Activated CD8-positive, alpha-beta memory T cell treated with anti-CD3 and anti-CD28 coated beads, Interleukin-2, amount 50 U/mL, for 4 hours (primary cell): ENCODE measurements at places on chromosomes 2 and 18.

GRCh38 chr2:229715895-229716507 is 1.6 kb upstream of the DNER start:
- peak; percentile 16 for DNase-seq

DNA sequence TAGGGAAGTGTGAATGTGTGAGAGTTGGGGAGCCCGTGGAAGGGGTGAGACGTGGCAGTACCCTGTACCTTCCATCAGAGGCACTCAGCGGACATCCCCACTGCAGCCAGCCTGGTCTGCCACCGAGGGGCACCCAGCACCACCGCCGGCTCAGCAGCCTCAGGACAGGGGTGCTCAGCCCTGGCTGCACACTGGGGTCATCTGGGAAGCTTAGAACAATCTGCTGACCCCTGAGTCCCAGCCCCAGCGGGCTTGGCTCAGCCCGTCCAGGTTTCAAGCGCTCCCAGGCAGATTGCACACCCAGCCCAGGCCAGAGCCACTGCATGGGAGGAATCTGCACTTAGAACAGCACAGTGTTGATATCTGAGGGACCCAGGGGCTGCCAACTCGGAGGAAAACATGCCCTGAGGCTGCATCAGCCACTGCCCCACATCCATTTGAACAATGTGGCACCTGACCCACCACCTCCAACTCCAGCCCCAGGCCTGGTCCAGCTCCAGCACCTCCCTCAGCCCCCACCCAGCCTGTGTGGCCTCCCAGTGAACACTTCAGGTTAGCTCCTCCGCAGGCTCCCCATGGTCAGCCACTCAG is 147.1 kb upstream of the OTOS start:
- no peak for DNase-seq

DNA sequence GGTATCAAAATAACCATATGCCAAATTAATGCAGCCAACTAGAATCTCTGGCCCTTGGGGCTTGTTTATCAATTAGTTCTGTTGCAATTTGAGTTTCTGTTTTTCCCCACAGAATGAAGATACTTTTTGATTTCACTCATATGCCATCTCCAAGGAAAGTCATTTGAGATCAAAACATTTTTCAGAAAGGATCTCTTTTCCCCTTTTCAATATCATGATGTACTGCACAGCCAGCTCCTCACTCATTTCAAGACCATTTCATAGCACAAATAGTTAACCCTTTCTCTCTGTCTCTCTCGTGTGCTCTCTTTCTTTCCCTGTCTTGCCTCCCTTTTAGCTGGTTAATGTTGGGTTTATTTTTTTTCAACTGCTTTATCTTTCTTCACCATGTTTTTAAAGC is 387.3 kb downstream of the STK39 start:
- no peak for DNase-seq

DNA sequence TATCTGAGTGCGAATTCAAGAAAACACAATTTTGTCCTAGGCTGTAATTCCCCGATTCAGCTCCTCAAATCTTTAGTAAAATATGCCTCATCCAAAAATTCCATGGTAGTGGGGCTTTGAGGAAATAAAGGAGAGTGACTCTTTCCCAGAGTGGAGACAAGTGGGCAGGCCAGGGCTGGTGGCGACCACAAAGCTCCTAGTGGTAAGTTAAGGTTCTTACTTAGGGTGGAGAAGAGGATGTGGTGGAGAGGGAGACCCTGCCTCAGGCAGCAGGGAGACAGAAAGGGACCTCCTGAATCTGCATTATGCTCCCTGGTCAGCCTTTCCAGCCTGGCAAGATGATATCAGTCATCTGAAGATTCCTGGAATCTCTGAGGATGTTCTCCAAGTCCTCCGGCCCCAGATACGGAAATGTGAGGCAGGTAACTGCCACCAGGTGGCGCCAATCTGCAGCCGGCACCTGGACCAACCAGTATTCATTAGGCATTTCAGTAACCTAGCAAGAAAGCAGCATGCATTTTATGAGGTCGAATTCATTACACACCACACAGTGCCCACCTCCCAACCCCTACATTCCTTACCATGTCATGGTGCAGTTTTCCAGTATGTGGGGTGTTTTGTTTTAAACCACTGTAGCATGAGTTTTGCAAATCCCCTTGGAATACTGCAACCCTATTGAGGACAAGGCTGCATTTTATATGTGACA is 106.4 kb downstream of the POLE4 start:
- peak; percentile 47 for DNase-seq

DNA sequence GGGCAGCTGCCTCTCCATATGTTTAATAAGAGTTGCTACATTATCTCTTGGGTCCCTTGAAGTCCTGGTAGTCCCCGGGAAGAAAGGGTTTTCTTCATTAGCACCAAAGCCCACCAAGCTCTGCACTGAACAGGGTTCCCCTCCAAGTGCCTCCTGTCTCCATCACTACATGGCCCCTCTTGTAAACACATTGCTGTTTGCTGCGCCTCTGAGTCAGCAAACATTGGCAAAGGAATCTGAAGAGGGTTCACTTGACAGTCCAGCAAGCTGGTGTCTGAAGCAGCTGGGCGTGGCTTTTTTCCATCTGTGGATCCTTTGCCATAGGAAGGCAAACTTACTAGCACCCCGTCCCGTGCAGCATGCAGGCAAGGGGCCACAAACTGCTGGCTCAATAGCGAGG is 82.8 kb downstream of the TEX51 start:
- no peak for DNase-seq

GRCh38 chr2:186959486-186959885 is 110.5 kb upstream of the ZSWIM2 start:
- DNase-seq, result no peak

DNA sequence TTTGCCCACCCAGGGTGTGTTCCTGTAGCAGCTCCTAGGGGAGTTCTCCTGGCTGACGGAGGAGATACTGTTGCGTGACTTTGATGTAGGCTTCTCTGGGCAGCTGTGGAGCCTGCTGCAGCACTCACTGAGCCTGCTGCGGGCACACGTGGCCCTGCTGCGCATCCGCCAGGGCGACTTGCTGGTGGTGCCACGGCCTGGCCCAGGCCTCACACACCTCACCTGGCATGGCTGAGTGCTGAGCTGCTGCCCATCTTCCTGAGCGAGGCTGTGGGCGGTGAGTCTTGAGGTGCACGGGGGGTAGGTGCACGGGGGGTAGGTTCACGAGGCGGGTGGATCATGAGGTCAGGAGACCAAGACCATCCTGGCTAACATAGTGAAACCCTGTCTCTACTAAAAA is 191.7 kb downstream of the ANKRD36C start:
- DNase-seq, result no peak

DNA sequence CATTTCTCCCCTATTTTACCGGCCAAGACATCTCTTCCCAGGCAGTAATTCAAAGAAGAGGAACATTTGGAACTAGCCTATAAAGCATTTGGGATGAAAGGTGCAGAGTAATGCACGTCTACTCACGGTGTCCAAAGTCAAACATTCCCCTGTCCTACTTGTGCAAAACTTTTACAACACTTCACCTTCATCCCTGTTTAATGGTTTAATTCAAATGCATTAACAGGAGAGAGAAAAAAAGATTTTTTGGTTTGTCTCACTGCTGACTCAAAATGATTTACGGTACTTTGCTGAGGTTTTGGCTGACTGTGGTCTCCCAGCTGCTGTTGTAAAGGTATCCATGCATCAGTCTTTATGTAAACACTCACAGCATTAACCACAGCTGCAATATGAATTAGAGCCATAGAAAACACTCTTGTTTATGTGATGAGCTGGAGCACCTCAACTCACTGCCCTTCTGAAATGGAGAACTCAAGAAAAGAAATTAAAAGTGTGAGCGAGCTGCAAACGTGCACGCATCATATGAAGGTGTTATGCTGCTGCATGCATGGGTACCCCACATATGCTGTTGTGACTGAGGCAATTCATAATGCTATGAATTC is 220.5 kb downstream of the PIEZO2 start:
- no peak for DNase-seq

- DNase-seq, result peak; percentile 26
These were observed 479 bp downstream of the RNMT start for GRCh38 chr18:13726972-13727331.

- no peak for DNase-seq
These were observed 144.4 kb downstream of the GFPT1 start for GRCh38 chr2:69242651-69243051.

GRCh38 chr2:12202313-12203075 is 456.1 kb downstream of the LPIN1 start:
- no peak for DNase-seq

DNA sequence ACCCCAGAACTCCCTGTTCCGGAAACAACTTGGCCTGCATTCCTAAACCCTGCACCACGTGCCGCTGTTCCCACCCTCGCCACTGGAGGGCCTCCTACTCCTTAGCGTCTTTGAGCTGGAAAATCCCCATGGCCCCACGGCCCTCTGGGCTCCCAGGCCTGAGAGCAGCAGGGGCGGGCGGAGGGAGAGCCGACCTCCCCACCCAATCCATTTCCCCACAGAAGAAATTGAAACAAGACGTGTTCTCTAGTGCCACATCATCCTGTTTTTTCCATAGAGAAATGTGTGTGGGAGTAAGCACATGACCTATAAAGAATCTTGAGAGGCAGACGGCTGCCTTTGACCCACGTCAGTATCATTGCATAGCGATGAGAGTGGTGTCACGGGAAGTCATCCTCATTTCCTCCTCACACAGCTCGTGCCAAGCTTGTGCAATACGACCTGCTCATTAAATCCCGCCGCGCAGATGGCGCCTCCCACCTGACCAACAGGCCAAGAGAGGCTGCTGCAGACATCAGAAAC is 79.2 kb downstream of the LAMA1 start:
- no peak for DNase-seq
